Stimulated activated CD4-positive, alpha-beta T cell treated with anti-CD3 and anti-CD28 coated beads, TNF-alpha, amount 100 ng/mL, for 4 hours (primary cell): ENCODE measurements at places on chromosomes 2 and 18.

DNA sequence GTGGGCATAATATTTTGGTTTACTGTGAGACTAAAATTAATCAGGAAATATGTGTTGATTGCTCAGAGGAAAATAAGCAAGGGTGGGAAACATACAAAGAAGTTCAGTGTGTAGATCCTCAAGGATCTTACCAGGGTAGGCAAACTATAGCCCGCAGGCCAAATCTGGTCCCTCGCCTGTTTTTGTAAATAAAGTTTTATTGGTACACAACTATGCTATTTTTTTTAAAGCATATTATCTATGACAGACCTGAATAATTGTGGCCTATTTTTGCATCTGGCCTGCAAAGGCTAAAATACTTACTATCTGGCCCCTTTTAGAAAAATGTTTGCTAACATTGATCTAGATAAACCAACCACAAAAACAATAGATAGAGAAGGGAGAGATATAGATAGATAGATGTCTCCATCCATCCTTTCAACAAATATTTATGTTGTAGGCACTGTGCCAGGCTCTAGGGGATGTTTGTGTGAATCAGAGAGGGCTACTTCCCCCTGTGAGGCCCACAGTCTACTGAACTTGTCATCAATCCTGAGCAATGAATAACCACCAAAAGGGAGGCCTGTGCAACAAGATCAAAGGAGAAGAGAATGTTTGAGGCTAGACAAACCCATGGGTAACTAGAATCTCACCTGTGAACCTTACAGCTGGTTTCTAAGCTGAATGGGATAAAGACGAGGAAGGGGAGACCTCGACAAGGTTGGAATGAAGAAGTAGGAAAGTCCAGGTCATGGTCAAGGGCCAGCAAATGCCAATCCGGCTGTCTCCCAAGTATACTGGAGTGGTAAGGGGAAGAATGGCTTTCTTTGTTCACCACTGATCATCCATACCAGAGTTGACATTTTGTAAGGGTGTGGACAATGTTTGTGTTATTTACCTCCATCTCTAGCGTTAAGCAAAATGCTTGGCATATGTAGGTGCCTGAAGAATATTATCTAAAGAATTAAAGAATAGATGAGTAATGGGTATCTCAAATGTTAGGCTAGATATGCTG is 23.6 kb downstream of the ALPK2 start:
- DNase-seq = peak; percentile 37

- no peak for DNase-seq
Measured at GRCh38 chr18:31857526-31858106, 85.3 kb downstream of the TRAPPC8 start.

GRCh38 chr2:110678457-110679336 is 834 bp upstream of the BUB1 start:
- no peak for DNase-seq

DNA sequence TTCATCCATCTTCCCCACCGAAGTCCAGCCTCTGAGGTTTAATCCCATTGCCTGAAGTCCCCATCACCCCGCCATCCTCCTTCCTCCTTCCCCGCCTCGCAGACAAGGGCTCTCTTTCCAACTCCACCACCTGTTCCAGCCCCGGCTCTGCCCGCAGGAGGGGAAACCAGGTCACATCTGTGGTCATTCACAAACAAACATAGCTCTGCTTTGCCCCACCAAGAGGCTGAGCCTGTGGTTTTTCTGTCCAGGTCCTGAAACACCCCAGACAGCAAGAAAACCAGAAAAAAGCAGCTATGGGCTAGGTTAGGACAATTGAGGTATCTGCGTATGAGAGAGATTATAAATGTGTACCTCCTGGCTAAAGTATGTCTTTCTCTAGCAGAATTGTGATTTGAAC is 144.7 kb downstream of the GLI2 start:
- DNase-seq = no peak

- DNase-seq = no peak
Measured at GRCh38 chr2:89851583-89851905, 1160.1 kb downstream of the RPIA start.

DNA sequence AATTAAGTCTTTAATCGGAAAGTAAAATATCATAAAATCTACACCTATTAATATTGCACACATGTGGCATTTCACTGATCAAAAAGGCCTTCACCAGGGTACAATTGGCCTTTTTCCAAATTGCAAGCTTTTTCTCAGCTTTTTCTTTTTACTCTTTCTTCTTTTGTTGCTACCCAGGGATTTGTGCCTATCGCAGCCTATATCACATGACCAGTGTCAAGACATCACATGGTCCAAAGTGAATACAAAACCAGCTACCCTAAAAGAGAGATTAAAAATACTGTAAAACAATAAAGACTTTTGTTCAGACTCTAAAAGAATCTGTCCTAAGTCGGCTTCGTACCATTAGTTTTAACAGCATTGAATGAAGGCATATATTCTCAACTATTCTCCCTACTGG is 15.0 kb upstream of the OTX1 start:
- no peak for DNase-seq

GRCh38 chr2:44433895-44434294 is 72.1 kb downstream of the CAMKMT start:
- DNase-seq = no peak

- DNase-seq = no peak
Measured at GRCh38 chr18:74733598-74733997, 135.9 kb downstream of the ZNF407 start.

DNA sequence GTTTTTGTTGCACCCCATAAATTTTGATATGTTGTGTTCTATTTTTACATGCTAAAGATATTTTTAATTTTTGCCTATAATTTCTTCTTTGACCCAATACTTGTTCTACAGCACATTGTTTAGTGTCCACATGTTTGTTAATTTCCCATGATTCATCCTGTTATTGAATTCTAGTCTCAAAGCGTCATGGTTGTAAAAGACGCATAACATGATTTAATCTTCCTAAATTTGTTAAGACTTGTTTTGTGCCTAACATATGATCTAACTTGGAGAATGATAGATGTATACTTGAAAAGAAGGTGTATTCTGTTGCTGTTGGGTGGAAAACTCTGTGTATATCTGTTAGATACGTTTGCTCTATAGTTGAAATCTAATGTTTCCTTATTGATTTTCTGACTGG is 27.1 kb upstream of the SULT1C3 start:
- DNase-seq = no peak

DNA sequence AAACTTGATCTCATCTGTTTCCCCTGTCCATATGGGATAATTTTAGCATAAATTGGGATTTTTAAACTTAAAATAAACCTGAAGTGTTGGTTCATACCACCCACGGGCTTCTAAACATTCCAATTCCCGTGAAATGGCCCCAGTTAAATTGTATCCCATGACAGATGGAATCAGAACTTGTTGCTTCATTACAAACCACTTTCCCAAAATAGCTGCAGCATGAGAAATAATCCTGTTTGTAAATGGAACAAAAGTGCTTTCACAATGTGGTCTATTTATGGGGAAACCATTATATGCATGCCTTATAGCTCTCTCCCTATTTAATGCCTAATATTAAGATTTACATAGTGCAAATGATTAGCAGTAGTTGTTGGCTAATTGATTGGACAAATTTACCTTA is 15.9 kb downstream of the SCG2 start:
- DNase-seq = no peak

DNA sequence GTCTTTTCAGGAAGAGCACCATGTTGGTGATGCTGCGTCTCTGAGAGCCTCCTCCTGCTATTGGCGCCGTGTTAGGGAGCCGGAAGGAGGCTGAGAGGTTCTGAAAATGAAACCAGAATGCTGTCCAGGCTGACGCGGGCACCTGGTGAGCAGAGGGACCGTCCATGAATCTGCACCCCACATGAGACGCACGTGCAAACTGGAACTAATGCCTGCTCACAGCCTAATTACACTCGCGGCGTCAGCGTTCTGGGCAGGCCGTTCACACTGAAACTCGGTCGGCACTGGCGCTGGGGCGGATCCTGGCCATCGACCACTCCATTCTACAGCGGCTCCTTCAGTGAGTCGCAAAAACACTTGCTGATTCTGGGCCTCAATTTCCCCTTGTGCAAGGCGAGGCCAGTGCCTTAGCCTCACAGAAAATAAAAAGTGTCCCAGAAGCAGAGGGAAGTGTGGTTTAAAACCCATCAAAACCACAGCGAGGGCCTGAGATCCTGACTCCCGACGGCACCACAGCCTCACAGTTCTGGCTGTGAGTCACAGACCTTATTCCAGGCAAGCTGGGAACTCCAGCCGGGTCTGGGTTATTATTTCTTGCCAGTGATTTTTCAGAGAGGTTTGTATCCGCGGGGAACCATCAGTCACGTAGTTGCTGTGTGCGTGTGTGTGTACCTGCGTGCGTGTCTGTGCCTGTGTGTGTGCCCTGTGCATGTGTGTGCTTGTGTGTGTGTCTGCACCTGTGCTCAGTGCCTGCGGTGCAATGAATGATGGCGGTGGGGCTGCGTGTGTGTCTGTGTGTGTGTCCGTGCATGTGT is 49.1 kb upstream of the CTDP1 start:
- no peak for DNase-seq

DNA sequence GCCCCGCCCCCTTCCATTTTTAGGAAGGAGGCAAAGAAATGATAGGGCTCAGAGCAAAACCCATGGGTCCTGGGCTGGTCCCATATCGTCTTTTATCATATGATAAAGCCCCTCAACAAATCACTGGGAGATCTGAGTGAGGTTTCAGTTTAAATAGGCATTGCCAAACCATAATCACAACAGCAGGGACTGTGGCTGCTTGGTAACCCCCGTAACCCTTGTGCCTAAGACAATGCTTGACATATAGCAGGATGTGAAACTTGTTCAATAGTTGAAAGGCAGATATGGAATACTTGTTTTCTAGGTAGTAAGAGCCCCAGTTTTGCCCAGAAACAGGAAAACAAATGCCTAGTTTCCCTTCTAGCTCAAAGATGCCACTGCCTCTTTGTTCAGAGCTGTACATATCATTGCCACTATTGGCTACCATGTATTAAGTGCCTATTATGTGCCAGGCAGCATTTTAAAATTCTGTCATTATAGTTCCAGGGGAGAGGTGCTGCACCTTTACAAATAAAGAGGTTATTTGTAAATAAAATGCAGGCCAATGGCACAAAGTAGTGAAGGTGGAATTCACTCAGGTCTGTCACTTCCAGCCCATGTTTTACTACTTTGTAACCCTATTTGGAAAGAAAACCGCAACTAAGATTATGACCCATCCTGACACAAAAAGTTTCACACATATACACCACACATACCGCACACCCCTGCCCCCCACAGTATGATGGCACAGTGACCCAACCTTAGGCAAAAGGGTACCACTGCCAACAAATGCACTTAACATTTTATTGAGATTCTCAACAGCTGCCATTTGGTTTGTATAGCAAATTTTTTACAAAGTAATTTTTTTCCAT is 14.2 kb downstream of the NAGK start:
- no peak for DNase-seq

GRCh38 chr2:107721178-107721577 is 105.5 kb upstream of the RGPD4 start:
- no peak for DNase-seq

DNA sequence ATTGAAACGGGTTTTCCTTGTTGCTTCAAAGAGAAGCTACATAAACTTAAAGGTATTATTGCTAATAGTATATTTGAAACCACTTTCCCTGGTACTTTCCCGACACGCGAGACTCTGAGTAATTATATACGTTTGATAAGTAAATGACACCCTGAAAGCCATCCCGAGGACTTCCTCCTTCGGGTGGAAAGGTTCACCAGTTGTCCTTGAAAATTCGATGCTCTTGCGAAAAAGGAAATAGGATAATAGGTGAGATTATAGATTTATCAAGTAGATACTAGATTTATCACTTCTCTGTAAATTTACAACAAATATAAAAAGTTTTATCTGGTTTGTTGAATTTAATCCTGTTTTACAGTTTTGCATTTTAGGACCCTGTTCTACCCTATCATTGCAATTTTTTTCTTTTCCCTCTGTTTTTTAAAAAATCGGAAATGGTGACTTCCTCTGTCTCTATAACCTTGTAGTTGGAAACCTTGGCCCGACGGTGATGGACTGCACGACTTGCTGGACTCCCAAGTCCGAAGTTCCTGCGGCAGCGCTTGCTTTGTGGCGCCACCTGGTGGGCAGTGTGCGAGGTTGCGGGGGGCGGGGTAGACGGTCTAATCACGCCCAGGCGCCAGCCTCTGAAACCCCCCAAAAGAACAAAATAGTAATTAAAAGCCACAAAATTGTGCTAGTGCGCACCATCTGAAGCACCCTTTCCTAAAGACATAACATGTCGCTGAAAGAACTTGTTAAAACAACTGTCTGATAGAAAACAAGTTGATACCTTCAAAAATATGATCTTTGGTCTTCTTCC is 972 bp upstream of the DLX2 start:
- no peak for DNase-seq

DNA sequence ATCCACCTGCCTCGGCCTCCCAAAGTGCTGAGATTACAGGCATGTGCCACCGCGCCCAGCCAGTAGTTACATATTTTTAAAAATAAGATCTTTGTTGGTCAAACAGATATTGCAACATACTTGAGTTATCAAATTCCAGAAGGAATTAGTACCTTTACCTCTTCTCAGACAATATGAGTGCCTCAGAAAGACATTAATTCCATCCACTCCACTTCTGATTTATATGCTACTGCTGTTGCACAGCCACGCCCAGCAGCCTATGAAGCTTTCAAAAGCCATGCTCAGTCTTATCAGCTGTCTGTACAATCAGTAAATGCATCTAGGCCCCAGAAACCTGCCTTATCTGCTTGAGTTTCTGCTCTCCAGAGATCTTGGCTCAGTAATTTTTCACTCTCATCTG is 47.8 kb downstream of the MEX3C start:
- DNase-seq = no peak

GRCh38 chr2:78023356-78023755 is 501.2 kb upstream of the LRRTM4 start:
- no peak for DNase-seq

- DNase-seq = no peak
Measured at GRCh38 chr2:171225302-171225980, 64.7 kb upstream of the TLK1 start.

GRCh38 chr18:75016025-75016717 is 192.8 kb downstream of the PTGR3 start:
- no peak for DNase-seq

- no peak for DNase-seq
Measured at GRCh38 chr2:187545238-187545751, 8.9 kb downstream of the TFPI start.
